ENCODE measurements at places on chromosomes 16 and 17. TPM values are rescaled to one million over a fixed set of nuclear protein-coding genes. Genes with fewer than 3 reads are reported as not detected.

Gene KRTAP4-1
- total RNA-seq = not detected

DNA sequence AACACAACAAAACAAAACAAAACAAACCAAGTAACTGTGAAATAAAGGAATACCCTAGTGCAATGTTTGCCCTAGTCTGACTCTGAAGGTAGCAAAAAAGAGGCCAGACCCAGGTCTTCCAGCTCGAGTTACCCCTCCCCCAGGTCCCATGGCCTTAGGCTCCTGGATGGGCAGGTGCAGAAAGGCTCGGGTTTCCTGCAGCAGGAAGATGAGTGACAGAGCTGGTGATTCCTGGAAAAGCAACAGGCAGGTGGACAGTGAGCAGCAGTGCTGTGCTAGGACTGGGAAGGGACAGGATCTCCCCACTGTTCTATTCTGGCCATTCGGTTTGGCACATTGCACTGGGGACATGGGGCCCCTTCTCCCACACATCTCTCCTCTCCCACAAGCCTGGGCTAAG, 42.9 kb upstream of the MRTFB start:
- no peak for DNase-seq

Gene GUCY2D
- total RNA-seq = not detected

Gene ZPBP2
- not detected for total RNA-seq

Gene GCGR
- total RNA-seq = not detected

- DNase-seq = no peak
Observed at GRCh38 chr17:2749058-2749783, at the start of gene CCDC92B. Gene CCDC92B (minus strand): TSS chr17:2749652. CDS start chr17:2735145, 14,507 bp downstream.

GRCh38 chr16:56744996-56745640, 15.2 kb downstream of the NUP93 start:
- DNase-seq = no peak

Gene CLEC18C
- total RNA-seq = 0.71 TPM

- DNase-seq = no peak
Observed at GRCh38 chr17:67076290-67076689, 31.9 kb downstream of the CACNG1 start.

DNA sequence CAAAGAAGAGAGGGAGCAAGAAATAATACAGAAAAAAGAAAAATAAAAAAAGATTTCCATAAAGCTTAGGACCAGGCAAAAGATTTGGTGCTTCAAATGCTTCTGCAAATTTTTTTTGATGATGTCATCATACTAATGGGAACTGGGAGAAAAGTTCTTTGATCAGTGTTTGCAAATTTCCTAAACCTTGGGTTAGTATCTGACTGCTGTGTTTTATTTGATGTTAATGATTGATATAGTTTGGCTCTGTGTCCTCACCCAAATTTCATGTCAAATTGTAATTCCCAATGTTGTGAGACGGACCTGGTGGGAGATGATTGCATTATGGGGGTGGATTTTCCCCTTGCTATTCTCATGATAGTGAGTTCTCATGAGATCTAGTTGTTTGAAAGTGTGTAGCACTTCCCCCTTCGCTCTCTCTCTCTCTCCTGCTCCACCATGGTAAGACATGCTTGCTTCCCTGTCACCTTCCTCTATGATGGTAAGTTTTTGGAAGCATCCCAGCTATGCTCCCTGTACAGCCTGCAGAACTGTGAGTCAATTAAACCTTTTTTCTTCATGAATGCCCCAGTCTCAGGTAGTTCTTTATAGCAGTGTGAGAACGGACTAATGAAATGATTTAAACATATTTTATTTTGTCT, 72.6 kb downstream of the TMEM100 start:
- no peak for DNase-seq

Gene PRKAR1A
- total RNA-seq = 308 TPM

GRCh38 chr17:82231562-82232321, 2.9 kb downstream of the SLC16A3 start:
- DNase-seq = no peak

DNA sequence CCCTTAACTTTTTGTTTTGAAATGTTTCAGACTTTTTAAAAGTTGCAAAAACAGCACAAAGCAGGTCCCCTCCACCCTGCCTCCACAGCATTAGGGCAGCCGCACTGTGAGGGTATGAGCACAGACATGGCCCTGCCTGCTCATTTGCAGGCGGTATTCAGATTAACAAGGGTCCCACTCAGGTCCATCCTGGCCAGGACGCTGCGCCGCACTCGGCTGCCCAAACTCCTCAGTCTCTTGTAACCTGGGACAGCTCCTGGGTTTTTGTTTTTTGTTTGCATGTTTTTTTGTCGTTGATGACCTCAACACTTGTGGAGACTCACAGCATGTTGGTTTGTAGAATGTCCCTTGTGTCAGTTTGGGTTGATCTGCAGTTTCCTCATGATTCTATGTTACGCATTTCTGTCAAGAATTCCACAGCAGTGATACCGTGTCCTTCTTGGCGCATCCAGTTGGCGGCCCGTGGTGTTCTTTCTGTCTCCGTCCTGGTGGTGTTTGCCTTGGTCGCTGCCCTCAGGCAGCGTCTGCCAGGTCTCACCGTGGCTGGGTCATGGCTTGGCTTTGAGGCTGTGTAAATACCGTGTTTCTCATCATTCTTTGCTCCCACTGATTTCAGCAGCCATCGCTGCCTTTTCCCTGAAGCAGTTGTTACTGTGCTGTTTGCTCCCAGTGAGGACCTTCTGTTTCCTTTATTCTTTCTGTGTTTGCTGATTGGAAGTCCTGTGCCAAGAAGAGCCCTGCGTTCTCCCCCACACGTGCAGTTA, 18.5 kb downstream of the CRAMP1 start:
- DNase-seq = no peak

- DNase-seq = no peak
Observed at GRCh38 chr16:74736531-74737157, 36.0 kb upstream of the MLKL start.

Gene RASL10B
- total RNA-seq = 16.2 TPM

Gene ATAD5
- 3.0 TPM for total RNA-seq

Gene PRSS21
- not detected for total RNA-seq

DNA sequence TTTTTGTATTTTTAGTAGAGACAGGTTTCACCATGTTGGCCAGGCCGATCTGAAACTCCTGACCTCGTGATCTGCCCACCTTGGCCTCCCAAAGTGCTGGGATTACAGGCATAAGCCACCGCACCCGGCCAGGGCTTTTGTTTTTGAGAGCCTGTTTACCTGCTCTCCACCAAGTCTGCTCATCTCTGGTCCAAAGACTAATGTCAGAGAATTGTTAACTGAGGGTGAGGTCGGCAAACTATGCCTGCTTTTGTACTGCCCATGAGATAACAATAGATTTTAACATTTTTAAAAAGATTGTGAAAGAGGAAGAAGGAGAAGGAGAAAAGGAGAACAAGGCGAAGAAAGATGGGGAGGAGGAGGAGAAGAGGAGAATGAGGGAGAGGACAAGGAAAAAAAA, 26.0 kb downstream of the TMEM238L start:
- no peak for DNase-seq

DNA sequence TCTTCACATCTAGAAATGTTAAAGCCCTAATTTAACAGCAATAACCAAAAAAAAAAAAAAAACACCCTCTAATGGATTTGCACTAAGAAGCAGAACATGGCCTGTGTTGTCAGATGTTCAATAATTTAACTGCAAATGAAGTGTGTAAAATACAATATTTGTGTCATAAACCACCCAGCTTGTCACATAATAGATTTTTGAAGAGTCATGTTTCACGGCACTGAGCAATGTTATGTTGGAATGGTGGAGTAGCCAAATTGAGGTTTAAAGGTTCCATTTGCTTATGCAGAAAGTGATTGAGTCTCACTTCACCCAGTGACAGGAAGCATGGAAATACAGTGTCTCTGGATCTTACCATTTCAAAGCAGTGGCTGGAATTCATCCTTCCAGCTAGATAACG, 173.2 kb upstream of the XYLT1 start:
- DNase-seq = no peak

Gene ANKS4B
- total RNA-seq = not detected

GRCh38 chr17:65231662-65232335, 94.6 kb downstream of the RGS9 start:
- DNase-seq = peak; percentile 87
